ENCODE measurements at places on chromosomes 6 and 20. TPM values are rescaled to one million over a fixed set of nuclear protein-coding genes. Genes with fewer than 3 reads are reported as not detected.

DNA sequence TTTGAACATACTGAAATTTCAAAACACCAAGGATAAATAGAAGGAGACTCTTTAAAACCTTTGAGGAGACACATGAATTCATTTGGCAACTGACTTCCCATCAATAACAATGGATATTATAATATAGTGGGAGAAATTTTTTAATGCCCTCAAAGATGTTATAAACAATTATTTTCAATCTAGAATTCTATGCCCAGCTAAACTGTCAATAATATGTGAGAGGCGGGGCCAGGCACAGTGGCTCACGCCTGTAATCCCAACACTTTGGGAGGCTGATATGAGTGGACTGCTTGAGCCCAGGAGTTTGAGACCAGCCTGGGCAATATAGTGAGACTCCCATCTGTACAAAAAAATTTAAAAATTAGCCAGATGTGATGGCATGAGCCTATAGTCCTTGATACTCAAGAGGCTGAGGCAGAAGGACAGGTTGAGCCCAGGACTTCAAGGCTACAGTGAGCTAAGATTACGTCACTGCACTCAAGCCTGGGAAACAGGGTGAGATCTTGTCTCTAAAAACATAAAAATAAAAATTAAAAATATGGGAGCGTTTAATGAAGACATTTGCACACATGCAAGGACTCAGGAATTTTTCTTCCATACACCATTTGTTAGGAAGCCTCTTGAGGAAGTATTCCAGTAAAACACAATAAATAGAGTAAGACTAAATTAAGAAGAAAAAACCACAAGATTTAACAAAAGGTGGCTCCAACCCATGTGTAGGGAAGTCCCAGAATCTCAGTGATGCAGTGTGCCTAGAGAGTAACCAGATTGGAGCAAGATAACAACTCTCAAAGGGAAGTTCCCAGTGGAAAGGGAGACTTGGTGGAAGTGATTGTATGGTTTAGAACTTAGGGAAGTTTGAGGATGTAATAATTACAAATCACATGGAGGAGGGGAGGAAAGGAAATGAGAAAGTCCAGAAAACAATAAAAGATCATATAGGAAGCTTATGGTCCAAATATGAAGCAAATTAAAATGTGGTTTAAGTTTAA lies 26.3 kb upstream of the ETV7 start:
- no peak for DNase-seq

- no peak for DNase-seq
Measured at GRCh38 chr6:56699066-56699654, 56.5 kb upstream of the DST start.

DNA sequence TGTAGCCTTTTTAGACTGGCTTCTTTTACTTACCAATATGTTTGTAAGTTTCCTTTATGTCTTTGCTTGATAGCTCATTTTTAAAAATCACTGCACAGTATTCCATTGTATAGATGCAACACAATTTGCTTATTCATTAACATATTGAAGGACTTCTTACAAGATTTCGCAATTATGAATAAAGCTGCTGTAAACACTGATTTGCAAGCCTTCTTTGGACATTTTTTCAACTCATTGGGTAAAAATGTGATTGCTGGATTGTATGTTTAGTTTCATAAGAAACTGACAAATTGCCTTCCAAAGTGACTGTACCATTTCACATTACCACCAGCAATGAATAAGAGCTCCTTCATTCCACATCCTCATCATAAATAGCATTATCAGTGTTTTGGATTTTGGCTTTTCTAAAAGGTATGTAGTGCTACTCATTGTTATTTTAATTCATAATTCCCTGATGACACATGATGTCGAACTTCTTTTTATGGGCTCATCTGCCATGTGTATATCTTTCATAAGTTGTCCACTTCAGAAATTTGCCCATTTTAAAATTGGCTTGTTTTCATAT lies 80.7 kb downstream of the TFAP2B start:
- no peak for DNase-seq

GRCh38 chr6:89022798-89023197 lies 57.8 kb upstream of the PNRC1 start:
- DNase-seq, result no peak

DNA sequence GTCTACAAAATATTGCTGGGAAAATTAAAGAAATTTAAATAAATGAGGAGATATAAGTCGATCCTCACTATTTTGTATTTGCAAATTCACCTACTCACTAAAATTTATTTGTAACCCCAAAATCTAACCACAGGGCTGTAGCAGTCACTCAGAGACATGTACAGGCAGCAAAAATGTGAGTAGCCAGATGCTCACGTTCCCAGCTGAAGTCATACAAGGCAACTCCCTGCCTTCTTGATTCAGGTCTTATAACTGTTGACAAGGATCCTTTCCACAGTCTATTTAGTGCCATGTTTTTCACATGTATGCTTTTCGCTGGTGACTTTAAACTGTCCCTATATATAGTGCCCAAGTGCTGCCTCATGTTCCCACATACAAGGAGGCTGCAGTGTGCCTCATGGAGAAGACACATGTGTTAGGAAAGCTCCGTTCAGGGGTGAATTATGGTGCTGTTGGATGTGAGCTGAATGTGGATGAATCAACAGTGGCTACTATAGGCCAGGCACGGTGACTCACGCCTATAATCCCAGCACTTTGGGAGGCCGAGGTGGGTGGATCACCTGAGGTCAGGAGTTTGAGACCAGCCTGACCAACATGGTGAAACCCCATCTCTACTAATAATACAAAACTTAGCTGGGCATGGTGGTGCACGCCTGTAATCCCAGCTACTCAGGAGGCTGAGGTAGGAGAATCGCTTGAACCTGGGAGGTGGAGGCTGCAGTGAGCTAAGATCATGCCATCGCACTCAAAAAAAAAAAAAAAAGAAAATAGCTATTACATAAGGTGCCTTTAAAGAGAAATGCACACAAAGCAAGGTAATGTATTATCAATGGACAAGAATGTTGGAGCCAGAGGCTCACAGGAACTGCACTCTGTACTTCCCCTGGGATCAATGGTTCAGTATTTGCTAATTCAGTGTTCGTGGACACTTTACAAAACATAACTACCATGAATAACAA lies 55.3 kb downstream of the STK35 start:
- no peak for DNase-seq

DNA sequence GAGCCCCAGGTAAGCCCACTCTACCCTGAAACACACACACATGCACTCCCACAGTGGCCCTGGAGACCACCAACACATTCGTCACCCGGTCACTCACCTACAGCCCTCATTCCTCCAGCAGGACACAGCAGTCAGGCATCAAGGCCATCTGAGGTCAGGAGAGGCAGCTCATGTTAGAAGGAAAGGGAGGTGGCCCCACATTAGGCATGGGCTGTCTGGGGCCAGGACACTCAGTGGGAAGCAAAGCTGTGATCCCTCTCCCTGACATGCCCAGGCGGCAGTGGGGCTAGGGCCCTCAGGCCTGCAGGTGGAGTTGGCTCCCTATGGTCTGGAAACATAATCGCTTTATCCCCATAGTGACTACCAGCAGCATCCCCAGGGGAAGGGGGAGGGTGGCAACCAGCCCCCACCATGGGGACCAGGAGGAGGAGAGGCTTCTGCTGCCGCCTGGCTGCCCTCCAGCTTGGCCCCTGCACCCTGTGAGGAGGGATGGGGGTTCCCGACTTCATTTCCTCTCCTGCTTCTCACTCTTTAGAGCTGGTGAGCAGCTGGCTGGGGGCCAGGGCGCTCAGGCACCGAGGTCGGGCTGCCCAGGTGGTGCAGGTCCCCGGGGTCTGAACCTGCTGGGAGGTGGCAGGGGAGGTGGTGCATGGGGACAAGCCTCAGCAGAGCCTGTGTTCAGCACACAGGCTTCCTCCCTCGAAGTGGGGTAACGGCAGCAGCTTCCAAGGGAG lies 76.6 kb upstream of the CST7 start:
- DNase-seq, result no peak

Gene TCP11
- not detected for total RNA-seq

Gene RHAG
- not detected for total RNA-seq

Gene MCCD1
- not detected for total RNA-seq

Gene WFDC5
- not detected for total RNA-seq

Data from activated CD8-positive, alpha-beta T cell treated with anti-CD3 and anti-CD28 coated beads for 36 hours (primary cell).